ENCODE measurements at places on chromosomes 6 and 20. TPM values are rescaled to one million over a fixed set of nuclear protein-coding genes. Genes with fewer than 3 reads are reported as not detected.

DNA sequence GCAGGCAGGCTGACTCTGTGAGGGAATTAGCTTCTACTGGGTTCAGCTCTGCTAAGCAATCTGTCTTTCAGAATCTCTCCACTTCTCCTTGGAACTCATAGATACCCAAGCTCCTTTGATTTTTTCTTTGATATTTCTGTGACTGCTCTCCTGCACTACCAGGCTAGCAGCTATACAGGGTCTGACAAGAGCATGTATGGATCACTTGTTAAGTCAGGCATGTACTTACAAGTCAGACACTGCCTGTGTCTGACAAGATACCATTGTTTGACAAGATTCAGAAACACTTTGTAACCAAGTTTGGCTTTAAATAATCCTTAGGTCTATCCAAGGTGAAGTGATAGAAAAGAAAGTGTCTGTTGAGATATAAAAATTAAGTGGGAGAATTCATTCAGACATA is 79.5 kb downstream of the SESN1 start:
- no peak for DNase-seq

DNA sequence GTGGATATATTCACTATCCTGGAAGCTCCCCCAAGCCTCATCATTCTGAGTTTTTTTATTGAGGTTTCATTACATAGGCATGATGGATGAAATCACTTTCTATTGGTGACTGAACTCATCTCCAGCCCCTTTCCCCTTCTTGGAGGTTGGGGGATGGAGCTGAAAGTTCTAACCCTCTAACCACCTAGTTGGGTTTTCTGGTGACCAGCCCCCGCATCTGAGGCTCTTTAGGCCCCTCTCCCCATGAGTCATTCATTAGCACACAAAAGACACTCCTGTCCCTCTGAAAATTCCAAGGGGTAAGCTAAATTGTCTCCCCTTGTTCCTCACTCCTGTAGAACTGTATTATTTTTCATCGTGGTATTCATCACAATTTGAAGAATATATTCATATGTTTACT is 33.3 kb downstream of the GFRA4 start:
- DNase-seq, result no peak

DNA sequence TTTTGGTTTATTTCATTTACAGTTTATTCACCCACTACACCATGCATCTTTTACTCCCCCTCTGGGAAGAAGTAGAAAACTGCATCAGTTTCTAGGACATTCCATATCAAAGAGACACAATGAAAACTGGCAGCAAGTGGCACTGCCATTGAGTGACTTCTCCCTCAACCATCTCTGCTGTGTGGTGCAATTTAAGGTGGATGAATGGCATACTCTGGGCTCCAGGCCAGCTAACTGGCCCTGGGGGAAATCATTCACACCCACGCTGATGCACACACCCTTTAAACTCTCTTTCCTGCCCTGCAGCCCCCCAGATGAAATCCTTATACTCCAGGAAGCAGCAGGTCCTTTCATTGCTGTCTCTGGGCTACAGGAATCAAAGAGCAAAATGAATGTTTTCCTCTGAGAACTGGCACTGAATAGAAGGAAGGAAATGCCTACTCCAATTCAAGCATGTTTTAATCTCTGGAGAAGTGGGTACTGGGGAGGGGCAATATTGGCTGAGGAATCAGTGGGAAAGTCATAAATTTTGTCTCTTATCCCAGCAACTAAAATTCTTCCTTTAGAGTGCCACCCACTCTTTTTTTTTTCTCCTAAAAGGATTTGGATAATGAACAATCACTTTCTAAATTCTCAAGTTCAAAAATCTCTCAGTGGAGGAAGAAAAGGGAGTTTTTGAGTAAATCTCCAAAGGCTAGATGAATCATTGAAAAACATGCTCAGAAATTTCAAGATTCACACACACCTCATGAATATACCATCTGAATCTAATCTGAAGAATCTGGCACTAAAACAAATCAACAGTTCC is 16.9 kb upstream of the RFPL4B start:
- no peak for DNase-seq

GRCh38 chr6:7818257-7819214 is 92.1 kb downstream of the TXNDC5 start:
- DNase-seq, result no peak

GRCh38 chr20:2984956-2985661 is 58.3 kb upstream of the GNRH2 start:
- DNase-seq, result no peak

Gene TAGAP
- total RNA-seq, result 8.0 TPM

Gene WFDC10B
- total RNA-seq, result not detected

All from sciatic nerve (tissue), 2 donors.